WTC11 (cell line): ENCODE measurements at places on chromosomes 7 and 10. TPM values are rescaled to one million over a fixed set of nuclear protein-coding genes. Genes with fewer than 3 reads are reported as not detected.

DNA sequence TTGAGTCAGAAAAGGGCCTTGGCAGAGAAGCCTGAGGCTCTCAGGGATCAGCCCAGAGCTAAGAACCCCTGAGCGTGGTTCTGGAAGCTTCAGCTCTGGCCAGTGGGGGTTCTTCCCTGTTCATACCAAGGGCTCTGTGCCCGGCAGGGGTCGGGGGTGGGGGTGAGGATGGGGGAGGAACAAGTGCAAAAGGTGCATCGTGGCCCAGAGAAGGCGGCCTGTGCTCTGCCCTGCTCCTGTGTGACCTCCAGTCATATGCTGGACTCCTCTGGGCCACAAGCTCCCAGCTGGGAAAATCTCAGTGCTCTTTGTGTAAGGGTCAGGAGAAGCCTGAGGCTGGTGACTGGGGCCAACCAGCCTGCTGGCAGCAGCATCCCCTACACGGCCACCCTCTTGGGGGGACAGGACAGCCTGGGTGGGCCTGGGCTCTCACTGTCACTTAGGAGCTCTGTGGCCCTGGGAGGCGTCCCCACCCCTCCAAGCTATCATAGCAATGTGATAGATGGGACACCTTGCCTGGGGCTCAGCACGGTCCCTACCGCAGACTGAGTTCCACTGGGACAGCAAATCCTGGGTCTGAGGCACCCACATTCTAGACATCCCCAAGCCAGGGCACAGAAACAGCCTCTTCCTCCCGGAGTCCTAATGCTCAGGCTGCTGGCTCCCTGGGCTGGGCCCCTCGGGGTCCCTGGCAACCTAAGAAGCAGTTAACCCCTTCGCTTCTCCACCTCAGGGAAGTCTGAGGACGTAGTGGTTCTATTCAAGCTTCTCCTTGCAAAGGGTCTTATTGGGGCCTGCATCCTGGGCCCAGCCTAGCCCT, 2.5 kb downstream of the MMRN2 start:
- no peak for DNase-seq

DNA sequence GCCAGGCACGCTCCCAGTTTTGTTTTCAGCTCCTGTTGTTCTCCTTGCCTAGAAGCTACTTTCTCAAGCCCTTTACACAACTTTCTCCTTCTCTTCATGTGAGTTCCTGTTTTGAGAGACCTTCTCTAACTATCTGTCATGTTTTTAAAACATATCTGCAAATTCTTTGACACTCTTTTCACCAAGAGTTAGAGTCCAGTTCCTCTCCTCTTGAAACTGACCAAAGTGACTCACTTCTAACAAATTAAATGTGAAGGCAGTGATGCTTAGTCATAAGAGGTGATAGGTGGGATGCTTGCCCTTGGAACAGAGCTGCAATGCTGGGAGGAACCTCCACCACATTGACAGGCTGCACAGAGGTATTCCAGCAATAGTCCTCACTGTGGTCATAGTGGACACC, 25.3 kb downstream of the ZSCAN25 start:
- no peak for DNase-seq

- DNase-seq = no peak
Observed at GRCh38 chr10:78185693-78186055, 152.0 kb downstream of the RPS24 start.

DNA sequence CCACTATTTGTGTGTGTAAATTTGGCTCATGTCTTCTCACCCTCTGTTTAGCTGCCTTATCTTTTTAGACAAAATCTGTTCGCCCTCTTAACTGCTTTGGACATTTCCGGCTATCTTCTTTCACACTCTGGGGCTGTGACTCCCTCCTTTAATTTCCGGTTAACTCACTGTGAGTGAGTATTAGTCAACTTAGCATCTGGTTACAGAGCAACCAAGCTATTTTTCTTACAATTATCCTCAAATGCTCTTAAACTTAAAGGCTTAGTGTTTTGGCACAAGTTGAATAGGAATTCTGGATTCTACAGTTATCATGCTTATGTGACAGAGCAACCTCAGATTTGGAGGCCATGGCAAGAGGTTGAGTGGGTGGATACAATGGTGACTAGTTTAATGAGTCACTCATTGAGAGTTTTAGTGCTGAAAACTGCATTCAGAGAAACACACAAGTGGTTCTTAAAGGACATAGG, 177.6 kb upstream of the SEMA3A start:
- no peak for DNase-seq

GRCh38 chr7:53657586-53657985, 622.2 kb downstream of the POM121L12 start:
- no peak for DNase-seq

DNA sequence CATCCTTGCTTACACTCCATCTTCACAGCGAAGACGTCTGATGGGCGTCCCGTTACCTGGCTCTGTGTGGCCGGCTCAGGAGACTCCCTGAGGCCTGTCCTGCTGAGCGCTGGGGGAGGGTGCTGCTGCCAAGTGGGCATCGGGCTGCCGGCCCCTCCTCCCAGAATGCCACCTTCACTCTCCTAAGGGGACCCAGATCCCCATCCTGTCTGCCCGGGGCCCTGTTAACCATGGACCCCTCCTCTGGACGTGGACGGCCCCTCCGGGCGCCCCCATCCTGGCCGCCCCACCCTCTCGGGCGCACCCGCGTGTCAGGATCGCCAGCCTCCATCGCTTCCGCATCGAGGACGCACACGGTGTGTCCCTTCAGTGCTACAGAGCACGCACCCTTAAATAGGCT, 7.3 kb upstream of the FOXL3 start:
- DNase-seq = no peak

DNA sequence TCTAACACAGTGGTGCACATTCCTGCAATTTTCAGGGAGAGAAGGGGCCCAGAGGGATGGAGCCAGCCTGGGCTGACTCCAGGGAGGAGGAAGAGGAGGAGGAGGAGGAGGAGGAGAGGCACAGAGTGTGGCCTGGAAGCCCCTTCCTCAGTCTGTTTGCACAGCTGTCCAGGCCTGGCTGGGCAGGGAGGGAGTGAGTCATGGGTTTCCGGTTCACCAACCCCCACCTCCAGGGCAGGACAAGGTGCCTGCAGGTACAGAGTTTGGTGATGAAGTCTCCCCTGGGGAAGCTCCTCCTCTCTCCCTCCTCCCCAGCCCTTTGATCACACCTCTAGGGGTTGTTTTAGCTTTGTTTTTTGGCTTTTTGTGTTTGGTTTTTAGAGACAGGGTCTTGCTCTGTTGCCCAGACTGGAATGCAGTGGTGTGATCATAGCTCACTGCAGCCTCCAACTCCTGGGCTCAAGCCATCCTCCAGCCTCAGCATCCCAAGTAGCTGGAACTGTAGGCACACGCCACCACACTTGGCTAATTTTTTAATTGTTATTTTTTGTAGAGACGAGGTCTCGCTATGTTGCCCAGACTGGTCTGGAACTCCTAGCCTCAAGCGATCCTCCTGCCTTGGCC, 77.5 kb upstream of the CUX1 start:
- DNase-seq = no peak

DNA sequence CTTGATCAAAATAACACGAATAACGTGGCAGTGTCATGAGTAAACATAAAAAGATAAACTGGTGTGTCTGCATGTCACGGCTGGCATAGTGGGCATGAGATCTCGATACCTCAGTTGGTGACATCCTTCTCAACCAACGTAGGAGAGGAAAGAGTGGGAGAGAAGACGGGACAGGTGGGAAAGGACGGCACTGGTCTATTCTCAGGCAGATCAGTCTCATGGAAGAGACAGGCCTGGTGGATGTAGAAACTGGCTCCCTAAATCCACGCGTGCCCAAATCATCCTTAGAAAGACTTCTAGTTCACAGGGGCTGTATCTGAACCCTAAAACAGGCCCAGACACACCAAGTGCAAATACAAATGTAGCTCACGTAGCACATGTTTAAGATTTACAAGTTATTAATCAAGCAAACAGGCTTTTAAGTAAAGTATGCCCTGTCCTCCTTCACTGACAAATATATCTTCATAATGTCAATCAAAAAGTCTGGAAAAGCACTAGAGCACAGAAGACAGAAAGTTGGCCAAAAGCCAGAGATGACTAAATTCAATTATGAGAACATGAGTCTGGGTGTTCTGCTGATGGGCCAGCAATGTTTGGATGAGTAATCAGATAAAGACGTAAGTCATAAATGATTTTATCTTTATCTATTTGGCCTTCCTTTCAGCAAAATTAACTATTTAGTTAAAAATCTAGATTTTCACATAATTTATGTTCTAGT, 56.3 kb downstream of the SFMBT2 start:
- no peak for DNase-seq

GRCh38 chr7:19181634-19182033, 36.4 kb upstream of the FERD3L start:
- DNase-seq = no peak

DNA sequence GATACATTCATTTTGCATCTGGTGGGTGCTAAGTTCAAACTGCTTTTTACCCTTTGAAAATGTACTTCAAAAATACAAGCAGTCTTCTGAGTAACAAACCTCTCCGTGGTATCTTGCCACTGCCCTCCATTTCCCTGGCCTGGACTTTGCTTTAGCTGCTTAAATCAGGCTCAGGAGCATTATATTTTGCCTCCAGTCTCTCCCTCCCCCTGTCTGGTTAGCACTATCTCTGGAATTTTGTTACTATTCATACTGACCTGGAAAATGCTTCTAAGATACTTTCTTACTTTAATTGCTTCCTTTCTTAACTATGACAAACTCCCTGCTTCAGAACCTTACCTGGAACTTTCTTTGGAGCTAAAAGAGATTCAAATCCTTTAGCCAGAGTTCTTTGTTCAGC, 369.8 kb downstream of the GFRA1 start:
- no peak for DNase-seq

- DNase-seq = no peak
Observed at GRCh38 chr10:4718544-4718943, 107.5 kb upstream of the AKR1E2 start.

GRCh38 chr7:134703782-134704181, 57.1 kb downstream of the BPGM start:
- DNase-seq = no peak

GRCh38 chr10:83037653-83038052, 1101.7 kb upstream of the GHITM start:
- DNase-seq = no peak

DNA sequence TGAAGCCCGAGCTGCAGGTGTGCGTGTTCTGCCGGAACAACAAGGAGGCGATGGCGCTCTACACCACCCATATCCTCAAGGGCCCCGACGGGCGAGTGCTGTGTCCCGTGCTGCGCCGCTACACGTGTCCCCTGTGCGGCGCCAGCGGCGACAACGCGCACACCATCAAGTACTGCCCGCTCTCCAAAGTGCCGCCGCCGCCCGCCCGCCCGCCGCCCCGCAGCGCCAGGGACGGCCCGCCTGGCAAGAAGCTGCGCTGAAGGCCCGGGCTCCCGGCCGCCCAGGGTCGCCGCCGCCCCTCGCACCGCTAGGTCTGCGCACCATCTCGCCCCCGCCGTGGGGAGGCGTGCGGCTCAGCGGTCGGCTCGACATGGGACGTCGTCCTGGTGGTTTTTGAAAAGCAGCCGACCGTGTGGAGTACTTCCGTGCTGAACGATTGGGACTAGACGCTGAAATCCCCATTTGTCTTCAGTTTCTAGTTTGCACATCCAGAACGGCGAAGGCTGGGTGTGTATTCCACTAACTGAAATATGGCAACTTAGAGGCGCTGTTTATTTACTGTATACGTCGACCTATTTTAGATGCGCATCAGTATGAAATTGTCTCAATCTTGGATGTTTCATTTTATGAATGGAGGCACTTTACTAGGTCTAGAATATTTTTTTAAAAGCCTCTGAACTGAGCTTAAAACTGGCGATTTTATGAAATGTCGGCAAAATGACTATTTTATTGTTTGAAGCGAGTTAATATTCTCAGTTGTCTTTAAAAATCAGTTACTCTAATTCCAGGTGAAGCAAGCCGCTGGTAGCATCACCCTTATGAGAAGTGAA, 1.1 kb downstream of the NANOS1 start:
- DNase-seq = peak; percentile 68

The MAP3K8 gene
- 9.8 to 13.8 TPM (median 11.8 TPM) in 3 replicates for total RNA-seq

The NCF1 gene
- 0.50 to 0.68 TPM (median 0.66 TPM) in 3 replicates for total RNA-seq

The SFTPA1 gene
- total RNA-seq = 3.8 to 7.6 TPM (median 4.4 TPM) in 3 replicates

The SLC39A12 gene
- total RNA-seq = not detected in 3 replicates

The CXCL12 gene
- 52.4 to 64.3 TPM (median 59.6 TPM) in 3 replicates for total RNA-seq

The NOM1 gene
- total RNA-seq = 26.0 to 38.5 TPM (median 27.6 TPM) in 3 replicates

The DKK1 gene
- 0.78 to 1.1 TPM (median 1.0 TPM) in 3 replicates for total RNA-seq

The SAMD9L gene
- total RNA-seq = 0.15 to 0.23 TPM (median 0.21 TPM) in 3 replicates

The CDHR1 gene
- total RNA-seq = 5.0 to 7.2 TPM (median 6.4 TPM) in 3 replicates

The C7orf57 gene
- 0.39 to 0.90 TPM (median 0.60 TPM) in 3 replicates for total RNA-seq
